ENCODE measurements at places on chromosomes 7 and 10.

- DNase-seq: no peak
Measured at GRCh38 chr7:98202367-98203195, 8.7 kb upstream of the BHLHA15 start.

DNA sequence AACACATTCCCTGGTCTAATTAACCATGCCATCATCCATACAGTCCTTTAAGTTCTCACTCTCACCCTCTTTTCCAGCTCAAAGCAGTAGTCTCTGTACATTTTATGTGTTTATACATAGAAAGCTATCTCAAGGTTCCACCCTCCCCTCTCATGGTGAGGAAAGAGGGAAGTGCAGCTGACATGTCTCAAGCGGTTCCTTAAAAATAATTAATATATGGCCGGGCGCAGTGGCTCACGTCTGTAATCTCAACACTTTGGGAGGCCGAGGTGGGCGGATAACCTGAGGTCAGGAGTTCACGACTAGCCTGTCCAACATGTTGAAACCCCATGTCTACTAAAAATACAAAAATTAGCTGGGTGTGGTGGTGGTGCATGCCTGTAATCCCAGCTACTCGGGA, 36.7 kb downstream of the ZC3HAV1 start:
- no peak for DNase-seq

- DNase-seq: no peak
Measured at GRCh38 chr10:72043016-72043834, 45.1 kb downstream of the SPOCK2 start.

GRCh38 chr7:16915405-16915804, 33.6 kb upstream of the AGR3 start:
- peak; percentile 56 for DNase-seq

- DNase-seq: no peak
Measured at GRCh38 chr7:156014808-156015207, 202.5 kb upstream of the SHH start.

DNA sequence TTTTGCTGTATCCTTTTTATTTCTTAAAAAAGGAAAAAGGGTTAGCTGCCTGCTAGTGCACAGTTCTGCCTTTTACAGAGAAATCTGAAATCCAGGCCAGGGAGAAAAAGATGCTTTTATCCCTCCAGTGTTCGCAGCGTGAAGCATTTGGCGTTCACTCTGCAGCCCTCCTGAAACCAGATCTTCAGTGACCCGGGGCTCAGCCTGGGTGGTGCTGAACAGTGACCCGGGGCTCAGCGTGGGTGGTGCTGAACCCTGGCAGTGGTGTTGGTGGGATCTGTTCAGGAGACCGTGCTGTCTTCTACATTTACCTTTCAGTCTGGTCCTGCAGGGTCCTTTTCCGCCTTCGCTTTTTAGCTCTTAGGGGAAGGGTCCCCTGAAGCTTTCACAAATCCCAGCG, 164.7 kb upstream of the KLF6 start:
- no peak for DNase-seq

- peak; percentile 24 for DNase-seq
Measured at GRCh38 chr7:138875794-138876193, 77.8 kb upstream of the ATP6V0A4 start.

- no peak for DNase-seq
Measured at GRCh38 chr10:124615259-124615658, 128.9 kb downstream of the FAM53B start.
